ENCODE measurements at places on chromosomes 11 and 22.
A peak's percentile ranks its signal among the peaks of the same experiment; 100 is the strongest.

GRCh38 chr11:8503910-8504364 is 90.1 kb downstream of the STK33 start:
- DNase-seq: no peak

- DNase-seq: no peak
These were observed 41.9 kb downstream of the SVIP start for GRCh38 chr11:22787551-22788162.

GRCh38 chr11:32385998-32386397 is 49.3 kb downstream of the WT1 start:
- DNase-seq: no peak

- DNase-seq: no peak
These were observed at the start of gene NOX4 for GRCh38 chr11:89490981-89491690. NOX4 (minus strand) TSS chr11:89491375; CDS start chr11:89491246, 129 bp downstream.

DNA sequence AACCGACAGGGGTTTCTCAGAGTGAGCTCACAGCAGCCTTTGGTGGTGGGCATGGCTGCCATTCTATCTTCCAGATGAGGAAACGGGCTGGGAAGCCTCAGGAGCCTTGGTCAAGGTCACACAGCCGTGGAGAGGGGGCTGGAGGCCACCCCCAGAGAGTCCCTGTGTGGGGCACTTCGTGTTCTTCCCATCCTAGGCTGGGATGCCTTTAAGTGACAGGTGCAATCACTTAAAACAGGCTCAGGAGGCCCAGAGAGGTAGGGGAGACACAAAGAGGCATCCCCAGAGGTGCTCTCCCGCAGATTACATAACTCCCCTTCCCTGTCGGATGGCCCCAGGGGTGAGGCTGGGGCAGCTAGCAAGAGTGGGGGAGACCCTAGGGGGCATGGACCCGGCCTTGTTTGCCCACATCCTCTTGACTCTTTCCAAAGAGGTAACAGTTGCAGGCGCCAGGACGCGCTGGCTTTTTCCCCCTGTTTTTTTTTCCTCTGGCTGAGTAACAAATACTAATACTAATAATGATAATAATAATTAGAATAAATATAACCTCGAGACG is 17.5 kb upstream of the SHISAL1 start:
- no peak for DNase-seq

GRCh38 chr22:21624120-21624879 is 5.5 kb downstream of the YDJC start:
- DNase-seq: peak; percentile 27

All from stimulated activated CD4-positive, alpha-beta T cell treated with anti-CD3 and anti-CD28 coated beads, Interleukin-15, amount 100 ng/mL, for 1 hour (primary cell).